ENCODE measurements at places on chromosomes 11 and 22. TPM values are rescaled to one million over a fixed set of nuclear protein-coding genes. Genes with fewer than 3 reads are reported as not detected.

DNA sequence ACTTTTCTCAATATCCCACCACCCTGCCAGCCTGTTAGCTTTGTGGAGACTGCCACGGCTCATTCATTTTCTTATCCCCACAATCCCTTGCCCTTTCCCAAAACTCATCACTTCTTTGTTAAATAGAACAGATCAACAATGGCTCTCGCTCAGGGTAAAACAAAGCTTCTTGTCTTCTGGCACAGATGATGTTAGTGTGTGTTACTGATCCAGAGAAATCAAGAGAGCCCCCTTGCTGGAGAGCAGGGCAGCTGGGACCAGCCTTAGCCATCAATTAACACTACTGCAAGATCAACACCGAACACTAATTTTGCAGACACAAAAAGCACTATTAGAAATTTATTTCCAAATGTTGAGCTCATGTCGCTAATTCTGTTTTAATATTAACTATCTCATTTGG is 420.9 kb downstream of the TENM4 start:
- DNase-seq = no peak

- DNase-seq = peak; percentile 55
These were observed 26.9 kb downstream of the TP53I11 start for GRCh38 chr11:44923806-44924205.

DNA sequence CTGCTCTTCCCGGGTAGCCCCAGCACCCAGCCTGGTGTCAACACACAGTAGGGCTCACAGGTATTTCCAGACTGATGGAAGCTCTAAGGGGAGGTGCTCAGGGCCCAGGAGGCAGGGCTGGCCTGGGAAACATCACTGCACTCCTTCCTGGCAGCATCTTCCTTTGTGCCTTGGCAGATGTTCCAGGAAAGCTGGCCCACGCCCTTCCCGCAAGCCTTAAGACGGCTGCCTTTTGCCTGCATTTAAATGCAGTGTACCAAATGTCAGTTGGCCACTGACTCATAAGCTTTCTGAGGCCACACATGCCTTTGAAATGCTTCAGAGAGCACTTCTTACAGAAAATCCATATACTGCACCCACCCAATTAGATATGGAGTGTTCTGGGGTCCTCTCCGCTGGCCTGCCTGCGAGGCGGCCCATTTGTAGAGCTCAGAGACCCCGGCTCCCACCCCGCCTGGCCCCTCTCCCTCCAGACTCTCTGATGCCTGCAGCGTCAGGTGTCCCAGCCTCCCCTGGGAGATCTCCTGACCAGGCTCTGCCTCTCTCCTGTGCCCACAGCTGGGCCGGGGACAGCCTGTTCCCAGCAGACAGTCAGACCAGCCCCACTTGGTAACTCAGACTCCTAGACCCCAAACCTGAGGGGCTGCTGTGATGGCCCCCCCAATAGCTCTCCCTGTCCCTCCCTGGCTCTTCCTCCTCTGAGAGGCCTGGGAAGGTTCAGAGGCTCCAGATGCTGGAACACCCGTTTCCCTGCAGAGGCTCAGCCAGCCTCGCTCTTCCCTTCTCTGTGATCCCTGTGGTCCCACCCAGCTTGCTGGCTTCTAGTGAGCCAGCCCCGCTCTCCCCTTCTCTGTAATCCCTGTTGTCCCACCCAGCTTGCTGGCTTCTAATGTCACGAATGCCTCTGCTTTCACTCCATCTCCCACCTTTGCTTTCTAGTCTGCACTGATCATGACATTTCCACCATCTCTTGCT is 47.6 kb upstream of the THY1 start:
- no peak for DNase-seq

DNA sequence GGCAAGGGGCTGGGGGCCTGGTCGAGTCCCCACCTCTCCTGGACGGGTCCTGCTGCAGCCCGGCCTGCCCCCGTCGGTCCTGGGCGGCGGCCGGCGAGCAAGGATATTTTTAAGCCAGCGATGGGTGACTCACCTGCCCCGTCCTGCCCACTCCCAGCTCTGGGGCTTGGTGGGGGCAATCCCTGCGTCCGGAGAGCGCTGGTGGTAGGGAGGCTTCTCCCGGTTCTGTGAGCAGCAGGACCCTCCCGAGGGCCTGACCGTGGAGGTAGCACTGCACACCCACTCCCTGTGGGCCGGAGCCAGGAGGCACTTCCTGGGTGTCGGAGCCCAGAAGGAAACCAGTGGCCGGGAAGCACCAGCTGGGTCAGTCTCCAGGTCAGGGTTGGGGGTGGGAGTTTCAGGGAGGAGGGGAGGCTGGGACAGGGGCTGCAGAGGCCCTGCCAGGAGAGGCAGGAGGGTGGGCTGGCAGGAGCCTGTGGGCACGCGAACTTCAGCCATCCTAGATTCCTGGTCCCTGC is 467 bp downstream of the EPS8L2 start:
- DNase-seq = no peak

- no peak for DNase-seq
These were observed 62.3 kb downstream of the DEUP1 start for GRCh38 chr11:93392867-93393266.

DNA sequence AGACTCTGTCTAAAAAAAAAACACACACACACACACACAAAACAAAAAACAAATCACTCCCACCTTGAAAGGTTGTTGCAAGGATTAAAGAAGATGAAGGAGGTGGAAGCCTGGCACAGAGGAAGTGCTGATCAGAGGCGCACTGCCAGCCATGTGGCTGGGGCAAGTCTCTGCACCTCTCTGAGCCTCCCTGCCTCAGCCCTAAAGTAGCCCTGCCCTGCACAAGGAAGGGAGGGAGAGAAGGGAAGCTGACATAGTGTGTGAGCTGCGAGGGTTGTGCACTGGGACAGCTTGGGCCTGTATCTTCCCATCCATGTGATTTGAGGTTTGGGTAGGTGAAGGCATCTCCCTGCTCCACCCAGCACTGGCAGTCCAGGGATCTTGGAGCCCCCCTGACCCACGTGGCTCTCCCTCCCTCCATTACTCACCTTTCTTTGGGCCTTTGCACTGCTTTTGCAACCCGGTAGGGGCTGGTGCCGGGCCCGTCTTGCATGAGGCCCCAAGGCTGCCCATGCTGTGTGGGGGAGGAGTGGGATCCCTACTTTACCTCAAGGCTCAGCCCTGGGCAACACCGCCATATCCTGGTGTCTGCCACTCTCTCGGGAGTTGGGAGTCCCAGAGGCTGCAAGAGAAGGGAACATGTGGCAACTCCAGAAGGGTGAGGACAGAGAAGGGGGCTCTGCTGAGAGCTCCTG is 30.5 kb downstream of the IFT27 start:
- DNase-seq = no peak

- DNase-seq = no peak
These were observed 2.3 kb upstream of the PLCB3 start for GRCh38 chr11:64249038-64249437.

DNA sequence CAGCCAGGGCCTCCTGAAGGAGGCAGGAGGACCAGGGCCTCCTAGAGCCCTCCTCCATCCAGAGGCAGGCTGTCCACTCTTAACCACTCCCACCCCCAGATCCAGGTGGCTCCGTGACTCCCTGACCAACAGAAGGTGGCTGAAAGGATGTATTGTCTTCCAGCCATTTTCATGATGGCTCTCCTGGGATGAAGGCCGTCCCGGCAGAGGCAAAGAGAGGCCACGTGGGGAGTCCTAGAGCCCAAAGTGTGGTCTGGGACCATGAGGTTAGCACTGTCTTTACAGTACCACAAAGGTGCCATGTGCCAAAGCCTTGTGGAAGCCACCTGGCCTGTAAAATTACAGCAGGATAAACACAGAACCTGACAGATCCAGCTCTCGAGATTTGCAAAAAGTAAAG is 42.3 kb downstream of the DUSP8 start:
- DNase-seq = no peak

The OR52E1 gene
- total RNA-seq = not detected

The DEPDC7 gene
- 6.1 TPM for total RNA-seq

The CASTOR1 gene
- total RNA-seq = 26.5 TPM

The DBX1 gene
- total RNA-seq = not detected

All from lung (tissue), 17 donors.